ENCODE measurements at places on chromosomes 7 and 10.

- no peak for DNase-seq
Observed at GRCh38 chr7:78675511-78675910, 778.0 kb downstream of the MAGI2 start.

- DNase-seq: no peak
Observed at GRCh38 chr10:22977751-22978150, 49.9 kb downstream of the ARMC3 start.

GRCh38 chr10:12631787-12632562 lies 282.6 kb downstream of the CAMK1D start:
- DNase-seq: no peak

- DNase-seq: no peak
Observed at GRCh38 chr10:72794260-72794659, 99.3 kb upstream of the OIT3 start.

DNA sequence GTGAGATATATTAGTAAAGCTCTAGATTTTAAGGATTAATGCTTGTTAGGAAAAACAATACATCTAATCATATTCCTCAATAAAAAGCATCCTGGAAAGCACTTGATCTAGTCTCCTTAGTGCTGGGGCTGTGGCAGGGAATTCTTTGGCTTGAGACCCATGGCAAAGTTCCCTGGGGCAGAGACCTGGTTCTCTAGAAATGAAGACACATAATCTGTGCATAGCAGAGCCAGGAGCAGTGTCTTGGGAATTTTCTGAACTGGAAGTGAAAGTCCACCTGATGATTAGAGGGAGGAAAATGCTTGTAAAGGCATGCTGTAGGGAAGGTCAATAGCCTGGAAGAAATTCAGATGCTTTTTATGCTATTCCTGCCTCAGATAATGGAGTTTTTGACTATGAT lies 247.4 kb downstream of the CDK14 start:
- no peak for DNase-seq

- DNase-seq: no peak
Observed at GRCh38 chr10:75033399-75034130, 77.9 kb upstream of the SAMD8 start.

- no peak for DNase-seq
Observed at GRCh38 chr7:90250601-90251303, 5.8 kb downstream of the CFAP69 start.

DNA sequence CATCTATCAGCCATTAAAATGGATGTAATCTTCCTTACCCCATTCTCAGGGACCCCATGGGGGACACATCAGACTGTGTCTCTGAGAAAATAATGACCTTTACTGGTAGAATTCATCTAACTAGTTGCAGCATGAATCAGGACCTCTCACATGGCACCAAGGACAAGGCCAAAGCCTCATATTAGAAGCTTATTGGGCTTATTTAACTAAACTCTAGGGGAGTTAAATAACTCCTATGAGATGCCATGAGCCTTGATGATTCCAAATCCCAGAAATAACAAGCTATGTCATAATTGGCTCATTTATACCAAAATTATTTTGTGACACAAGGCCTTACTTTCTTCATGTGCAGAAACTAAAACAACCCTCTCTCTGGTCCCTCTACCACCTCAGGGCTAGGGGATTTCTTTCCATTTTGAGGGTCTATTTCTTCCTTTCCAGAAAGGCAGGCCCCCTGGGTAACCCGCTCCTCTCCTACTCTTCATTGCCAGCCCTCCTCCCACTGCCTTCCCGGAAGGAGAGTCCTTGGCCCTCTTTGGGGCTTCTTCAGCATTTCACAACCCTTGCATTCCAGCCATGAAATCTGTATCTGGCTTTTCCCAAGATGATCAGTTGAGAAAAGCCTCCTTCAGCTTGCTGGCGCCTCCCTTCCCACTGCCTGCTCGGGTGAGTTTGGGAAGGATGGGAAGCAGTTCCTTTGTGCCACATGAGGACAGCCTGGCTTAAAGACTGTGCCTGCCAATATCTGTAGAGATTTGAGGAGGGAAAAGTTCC lies 41.8 kb upstream of the TRIM8 start:
- no peak for DNase-seq

GRCh38 chr7:67847092-67847787 lies 850.6 kb downstream of the TYW1 start:
- DNase-seq: no peak

DNA sequence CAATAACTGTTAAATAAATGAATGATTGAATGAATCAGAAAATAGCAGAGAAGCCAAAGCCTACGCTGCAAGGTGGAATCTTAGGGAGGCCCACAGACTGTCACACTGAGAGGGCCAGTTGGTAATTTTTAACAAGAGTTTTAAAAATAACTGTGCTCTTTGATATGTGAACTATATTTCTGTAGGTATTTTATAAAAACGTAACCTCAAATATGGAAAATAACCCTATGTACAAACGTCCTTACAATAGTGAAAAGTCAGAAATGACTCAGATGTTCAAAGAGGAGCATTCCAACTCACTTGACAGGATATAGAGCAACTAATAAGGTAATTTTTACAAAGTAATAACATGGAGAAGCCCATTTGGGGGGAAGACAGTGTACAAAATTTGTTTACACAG lies 18.9 kb upstream of the TMEM273 start:
- no peak for DNase-seq

- DNase-seq: no peak
Observed at GRCh38 chr7:95577137-95577536, 19.2 kb downstream of the PDK4 start.

- no peak for DNase-seq
Observed at GRCh38 chr10:4271193-4271592, 486.2 kb upstream of the KLF6 start.

GRCh38 chr10:43237128-43237527 lies 29.7 kb downstream of the RASGEF1A start:
- DNase-seq: no peak

DNA sequence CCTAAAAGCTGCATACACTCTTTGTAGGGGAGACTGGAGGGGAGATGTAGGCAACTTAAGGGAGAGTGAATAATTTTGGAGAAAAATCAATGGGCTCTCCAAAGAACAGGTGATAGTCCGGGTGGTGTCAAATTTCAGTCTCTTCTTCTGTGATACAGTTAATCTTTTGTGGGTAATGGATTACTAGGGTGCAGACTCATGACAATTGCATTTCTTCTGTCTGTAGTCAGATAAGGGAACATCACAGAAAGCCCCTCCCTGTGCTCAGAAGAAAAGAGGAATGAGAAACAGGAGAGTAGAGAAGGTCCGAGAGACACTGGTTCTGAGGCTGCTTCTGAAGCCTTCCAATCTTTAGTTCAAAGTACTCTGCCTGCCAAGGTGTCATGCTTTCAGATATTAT lies 1140.7 kb upstream of the LRRN3 start:
- DNase-seq: no peak

DNA sequence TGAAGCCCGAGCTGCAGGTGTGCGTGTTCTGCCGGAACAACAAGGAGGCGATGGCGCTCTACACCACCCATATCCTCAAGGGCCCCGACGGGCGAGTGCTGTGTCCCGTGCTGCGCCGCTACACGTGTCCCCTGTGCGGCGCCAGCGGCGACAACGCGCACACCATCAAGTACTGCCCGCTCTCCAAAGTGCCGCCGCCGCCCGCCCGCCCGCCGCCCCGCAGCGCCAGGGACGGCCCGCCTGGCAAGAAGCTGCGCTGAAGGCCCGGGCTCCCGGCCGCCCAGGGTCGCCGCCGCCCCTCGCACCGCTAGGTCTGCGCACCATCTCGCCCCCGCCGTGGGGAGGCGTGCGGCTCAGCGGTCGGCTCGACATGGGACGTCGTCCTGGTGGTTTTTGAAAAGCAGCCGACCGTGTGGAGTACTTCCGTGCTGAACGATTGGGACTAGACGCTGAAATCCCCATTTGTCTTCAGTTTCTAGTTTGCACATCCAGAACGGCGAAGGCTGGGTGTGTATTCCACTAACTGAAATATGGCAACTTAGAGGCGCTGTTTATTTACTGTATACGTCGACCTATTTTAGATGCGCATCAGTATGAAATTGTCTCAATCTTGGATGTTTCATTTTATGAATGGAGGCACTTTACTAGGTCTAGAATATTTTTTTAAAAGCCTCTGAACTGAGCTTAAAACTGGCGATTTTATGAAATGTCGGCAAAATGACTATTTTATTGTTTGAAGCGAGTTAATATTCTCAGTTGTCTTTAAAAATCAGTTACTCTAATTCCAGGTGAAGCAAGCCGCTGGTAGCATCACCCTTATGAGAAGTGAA lies 1.1 kb downstream of the NANOS1 start:
- DNase-seq: no peak

DNA sequence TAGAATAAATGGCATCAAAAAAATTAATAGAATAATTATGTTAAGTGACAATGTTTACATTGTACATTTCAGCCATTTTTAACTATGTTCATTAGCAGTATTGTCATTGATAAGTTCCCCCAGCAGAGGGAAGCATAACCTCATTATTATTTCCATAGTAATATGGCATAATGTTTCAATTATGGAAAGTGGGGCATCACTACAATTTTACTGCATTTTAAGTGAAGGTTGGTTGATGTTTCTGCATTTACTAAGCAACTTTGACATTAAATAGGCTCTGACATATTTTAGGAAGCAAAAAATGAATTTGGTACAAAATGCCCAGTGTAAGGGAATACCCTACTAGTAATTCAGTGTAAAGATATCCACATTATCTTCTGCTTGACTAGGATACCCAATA lies 218.3 kb downstream of the SEMA3A start:
- DNase-seq: no peak

- no peak for DNase-seq
Observed at GRCh38 chr10:92238586-92239098, 52.2 kb downstream of the CPEB3 start.

DNA sequence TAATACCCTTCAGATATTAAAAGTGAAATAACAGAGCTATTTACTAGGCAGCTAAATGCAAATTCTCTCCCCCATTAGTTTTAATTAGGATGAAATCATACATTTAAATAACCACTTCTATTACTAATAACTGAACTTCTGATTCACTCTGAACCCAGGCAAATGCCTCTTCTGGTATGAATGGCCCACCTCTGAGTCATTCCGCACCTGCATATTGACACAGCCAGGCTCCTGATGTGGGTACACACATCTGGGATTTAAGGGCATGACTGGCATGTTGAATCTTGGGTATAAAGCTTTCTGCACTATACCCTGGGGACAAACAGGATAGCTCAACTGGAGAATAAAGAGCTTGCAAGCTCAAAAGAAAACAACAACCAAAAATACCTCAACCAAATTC lies 140.9 kb downstream of the AUTS2 start:
- no peak for DNase-seq

GRCh38 chr10:29120216-29120615 lies 168.7 kb upstream of the LYZL1 start:
- DNase-seq: no peak

DNA sequence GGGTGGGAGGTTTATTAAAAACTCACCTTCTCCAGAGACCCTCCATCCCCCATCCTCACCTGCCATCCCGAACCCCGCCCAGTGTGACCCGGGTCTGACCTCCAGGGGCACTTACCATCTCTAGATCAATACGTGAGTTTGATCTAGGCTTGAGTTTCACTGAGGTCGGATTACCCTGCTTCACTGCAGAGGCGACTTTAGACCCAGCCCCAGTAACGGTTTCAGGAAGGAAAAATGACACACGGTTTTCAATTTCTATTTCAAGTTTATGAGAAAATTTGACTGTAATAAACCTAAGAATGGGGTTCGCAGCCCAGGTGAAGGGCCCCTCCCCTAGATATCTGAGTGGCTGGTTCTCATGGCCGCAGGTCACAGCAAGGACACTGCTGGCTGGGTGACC lies 33.1 kb downstream of the RCC1L start:
- no peak for DNase-seq

- no peak for DNase-seq
Observed at GRCh38 chr7:127683776-127684681, 32.0 kb downstream of the SND1 start.

GRCh38 chr10:87671139-87671815 lies 11.6 kb downstream of the PAPSS2 start:
- DNase-seq: no peak
